Uterine smooth muscle cell (primary cell): ENCODE measurements at places on chromosomes 7 and 10. TPM values are rescaled to one million over a fixed set of nuclear protein-coding genes. Genes with fewer than 3 reads are reported as not detected.

ATOH7 gene
- not detected in 2 replicates for total RNA-seq

CPVL gene
- total RNA-seq: 1.1 and 1.4 TPM in 2 replicates

ITIH5 gene
- total RNA-seq: under 0.01 and 0.75 TPM in 2 replicates

ZNF467 gene
- total RNA-seq: 0.22 and 0.62 TPM in 2 replicates

AS3MT gene
- total RNA-seq: 11.0 and 13.7 TPM in 2 replicates

FAM13C gene
- total RNA-seq: 0.11 and 0.50 TPM in 2 replicates

GSTO2 gene
- total RNA-seq: 1.7 and 5.1 TPM in 2 replicates

ALKBH4 gene
- total RNA-seq: 12.7 and 17.6 TPM in 2 replicates

GRID2IP gene
- not detected in 2 replicates for total RNA-seq

ASZ1 gene
- total RNA-seq: not detected in 2 replicates
